GM18507 (cell line): ENCODE measurements at places on chromosomes 7 and 10.

DNA sequence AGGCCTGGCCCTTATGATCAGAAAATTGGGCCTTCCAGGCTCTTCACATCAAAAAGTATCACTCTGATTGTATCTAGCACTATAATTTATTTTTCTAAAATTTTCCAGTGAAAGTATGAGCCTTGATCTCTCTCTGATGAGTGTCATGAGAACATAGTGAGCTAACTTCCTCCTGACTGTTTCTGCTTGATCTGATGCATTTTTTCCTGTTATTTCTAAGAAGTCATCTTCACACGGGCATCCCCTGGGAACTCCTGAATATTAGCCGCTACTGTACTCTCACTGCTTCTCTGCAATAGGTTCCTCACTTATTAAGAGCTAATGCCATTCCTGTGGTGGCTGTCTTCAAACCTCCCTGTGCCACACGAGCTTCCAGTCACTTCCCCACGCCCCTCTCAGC, 63.1 kb upstream of the ZPBP start:
- DNase-seq: no peak

DNA sequence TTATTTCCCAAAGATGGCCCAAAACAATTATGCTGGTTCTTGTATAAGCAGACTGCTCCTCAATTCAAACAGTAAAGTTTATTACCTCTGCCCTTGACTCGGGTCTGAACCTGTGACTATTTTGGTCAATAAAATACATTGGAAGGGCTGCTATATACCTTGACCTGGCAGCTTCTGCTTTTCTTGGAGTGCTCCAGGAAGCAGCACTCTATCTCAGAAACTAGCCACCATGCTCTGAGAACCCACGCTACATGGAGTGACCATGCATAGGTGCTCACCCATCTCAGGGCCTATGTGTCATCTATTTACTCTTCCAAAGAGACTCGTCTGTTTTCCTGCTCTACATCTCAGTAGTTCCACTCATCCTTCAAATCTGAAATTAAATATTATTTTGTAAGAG, 299.9 kb downstream of the AHR start:
- DNase-seq: no peak

DNA sequence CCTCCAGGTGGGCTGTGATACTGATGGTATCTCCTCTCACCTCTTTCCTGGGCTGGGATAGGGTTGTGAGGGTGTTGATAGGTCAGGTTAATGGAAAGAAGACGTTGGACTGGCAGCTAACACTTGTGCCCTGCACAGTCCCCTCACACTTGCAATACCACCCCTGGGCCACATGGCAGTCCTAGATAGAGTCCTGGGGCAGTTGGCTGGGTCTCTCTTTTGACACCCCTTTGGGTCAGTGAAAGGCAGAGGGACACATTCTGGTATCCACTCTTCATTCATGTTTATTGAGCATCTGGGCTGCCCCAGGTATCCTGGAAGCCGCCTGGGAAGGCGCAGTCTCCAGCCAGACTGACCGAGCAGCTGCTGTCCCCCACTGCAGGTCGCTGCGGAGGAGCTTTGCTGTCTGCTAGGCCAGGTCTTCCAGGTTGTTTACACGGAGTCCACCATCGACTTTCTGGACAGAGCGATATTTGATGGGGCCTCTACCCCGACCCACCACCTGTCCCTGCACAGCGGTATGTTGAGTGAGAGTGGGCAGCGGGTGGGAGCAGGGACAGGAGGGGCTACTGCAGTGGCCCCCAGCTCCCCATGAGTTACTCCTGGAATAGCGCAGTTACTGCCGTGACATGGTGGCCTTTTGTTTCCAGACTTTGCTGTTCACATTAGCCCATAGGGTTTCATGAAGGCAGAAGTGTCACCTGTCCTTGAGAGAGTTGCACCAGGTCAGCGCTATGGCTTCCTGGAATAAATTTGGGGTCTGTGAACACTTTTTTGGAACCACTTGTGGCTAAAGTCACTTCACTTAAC, 19.1 kb downstream of the NACAD start:
- DNase-seq: no peak

DNA sequence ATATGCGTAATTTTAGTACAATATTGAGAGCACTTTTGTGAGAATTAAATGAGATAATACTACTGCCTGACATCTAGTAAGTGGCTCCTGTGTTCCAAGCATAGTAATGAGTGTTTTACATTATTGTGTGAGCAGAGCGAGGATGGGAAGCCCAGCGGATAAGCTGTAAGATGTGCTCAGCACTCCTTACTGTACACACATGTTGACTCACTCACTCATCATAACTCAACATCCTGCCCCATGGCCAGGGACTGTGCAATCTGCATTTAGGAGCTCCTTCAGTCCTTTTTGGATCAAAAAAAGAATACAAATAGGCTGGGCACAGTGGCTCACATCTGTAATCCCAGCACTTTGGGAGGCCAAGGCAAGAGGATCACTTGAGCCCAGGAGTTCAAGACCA, 72.9 kb upstream of the NEBL start:
- DNase-seq: no peak

DNA sequence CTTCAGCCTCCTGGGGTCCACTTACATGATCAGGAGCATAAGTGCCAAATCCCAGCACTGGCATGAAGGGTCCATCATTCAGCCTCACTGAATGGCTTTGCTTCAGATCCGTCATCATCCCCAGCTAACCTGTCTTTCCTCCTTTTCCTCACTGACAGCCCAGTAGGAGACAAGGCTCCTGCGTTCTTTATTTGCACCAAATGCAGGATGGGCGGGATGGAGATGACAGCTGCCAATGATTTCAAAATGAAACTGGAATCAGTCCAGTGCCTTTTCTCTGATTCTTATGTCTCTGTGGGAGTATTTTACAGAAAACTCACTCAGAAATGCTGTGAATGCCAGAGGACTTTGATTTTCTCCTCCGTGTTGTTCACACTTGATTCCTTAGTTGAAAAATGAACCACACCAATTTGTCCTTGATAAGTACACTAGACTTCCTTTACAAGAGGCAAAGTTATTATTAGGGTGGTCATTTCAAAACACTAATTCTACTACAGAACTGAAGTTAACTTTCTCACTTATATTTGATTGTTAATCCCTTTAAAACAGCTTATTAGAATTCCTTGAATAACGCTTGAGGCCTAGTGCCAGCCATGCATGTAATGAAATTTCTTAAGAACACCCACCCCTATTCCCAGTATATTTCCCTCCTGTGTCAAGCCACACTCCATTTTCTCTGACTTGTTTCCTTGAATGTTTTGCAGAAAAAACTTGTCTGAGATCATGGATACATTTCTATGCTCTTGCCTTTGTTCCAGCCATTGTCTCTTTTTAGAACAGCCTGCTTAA, at the start of gene AKR1C8:
Gene AKR1C8 (minus strand): TSS at position 164 of the 789 bp plus-strand sequence. CDS start 46 bp downstream, at position 118.
- DNase-seq: no peak

DNA sequence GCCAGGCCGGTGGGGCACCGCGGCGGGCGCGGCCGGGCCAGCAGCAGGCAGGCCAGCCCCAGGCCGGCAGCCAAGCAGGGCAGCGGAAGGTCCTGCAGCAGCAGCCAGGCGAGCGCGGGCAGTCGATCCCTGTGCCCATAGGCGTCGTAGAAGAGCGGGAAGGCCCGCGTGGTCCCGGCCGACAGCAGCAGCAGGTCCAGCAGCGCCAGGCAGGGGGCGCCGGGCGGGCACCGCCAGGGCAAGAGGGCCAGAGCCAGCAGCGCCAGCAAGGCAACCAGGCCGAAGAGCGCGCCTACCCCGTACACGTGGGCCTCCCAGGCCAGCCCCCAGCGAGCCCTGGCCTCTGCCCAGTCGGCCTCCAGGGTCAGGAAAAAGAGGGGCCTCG, 8.4 kb upstream of the RBM28 start:
- DNase-seq: no peak
